Nephron progenitor cell (in vitro differentiated cells): ENCODE measurements at places on chromosomes 5 and 9.

DNA sequence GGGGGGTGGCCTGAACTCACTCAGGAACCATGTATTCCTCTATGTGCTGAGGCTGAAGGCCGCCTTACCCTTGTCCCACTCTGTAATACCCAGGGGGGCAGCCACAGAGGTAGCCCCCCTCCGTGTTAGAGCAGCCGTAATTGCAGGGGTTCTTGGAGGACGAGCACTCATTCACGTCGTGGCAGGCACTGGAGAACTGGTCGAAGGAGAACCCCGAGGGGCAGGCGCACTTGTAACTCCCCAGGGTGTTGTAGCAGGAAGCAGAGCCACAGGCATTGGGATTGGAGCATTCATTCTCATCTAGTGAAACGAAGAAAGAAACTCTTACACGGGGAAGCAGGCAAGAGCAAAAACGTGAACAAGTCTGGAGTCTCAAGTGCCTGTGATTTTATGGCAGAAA, 179.8 kb downstream of the SLC12A2 start:
- no peak for DNase-seq

GRCh38 chr9:120490888-120491595, 88.9 kb downstream of the CDK5RAP2 start:
- DNase-seq, result no peak

DNA sequence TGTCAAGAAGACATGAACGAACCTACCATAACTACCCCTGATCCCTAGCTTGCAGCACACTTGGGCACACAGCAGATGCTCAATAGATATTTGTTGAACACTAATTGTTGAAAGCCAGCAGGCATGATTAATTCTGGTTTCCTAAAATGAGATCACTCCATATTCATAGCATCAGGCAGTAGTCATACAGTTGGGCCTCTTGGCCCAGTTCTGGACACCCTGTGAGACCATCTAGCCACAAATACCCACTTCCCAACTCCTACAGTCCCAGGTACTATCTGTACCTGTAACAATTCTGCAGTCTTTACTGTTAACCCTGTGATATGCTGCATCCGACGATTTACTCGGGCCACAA, 24.2 kb downstream of the P4HA2 start:
- no peak for DNase-seq

GRCh38 chr5:120988491-120988890, 524.4 kb downstream of the PRR16 start:
- DNase-seq, result no peak

- no peak for DNase-seq
These were observed 140.3 kb downstream of the PCSK1 start for GRCh38 chr5:96292582-96293247.

- DNase-seq, result no peak
These were observed 66.9 kb upstream of the TMEM215 start for GRCh38 chr9:32716425-32716824.

GRCh38 chr9:91320299-91320698, 41.4 kb downstream of the AUH start:
- no peak for DNase-seq

GRCh38 chr5:24923400-24923799, 278.6 kb upstream of the CDH10 start:
- DNase-seq, result no peak

DNA sequence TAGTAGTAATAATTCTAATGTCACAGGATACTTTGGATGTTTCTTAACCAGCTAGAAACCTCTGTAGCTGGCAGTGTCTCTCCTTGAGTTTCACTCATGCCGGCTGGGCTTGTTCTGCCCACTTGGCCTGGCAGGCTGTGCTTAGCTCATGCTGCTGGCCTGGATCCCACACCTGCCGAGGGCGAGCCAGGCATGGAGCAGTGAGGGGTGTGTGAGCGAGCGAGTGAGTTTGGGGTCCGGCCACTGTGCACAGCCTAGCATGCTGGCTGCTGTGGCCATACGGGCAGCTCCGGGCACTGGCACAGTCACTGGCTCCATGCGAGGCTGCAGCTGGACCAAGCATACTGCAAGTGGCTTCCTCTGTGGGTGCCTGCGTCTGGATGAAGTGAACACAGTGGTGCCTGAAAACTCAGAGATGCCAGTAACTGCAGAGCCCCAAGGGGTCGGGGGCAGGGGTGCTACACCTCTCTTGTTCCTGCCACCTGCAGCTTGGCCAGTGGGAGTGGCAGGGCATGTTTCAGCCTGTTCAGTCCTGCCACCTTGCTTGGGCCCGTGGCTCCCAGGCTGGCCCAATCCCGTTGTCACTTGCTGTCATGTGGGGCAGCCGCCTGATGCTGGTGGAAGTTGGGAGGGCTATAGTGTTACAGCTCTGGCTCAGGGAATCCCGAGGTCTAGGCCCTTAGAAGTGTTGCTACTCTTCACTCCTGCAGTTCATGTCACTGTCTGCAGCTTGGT, 9.9 kb downstream of the FSD1L start:
- DNase-seq, result no peak

GRCh38 chr5:21831145-21831787, 1021.9 kb downstream of the CDH12 start:
- no peak for DNase-seq

DNA sequence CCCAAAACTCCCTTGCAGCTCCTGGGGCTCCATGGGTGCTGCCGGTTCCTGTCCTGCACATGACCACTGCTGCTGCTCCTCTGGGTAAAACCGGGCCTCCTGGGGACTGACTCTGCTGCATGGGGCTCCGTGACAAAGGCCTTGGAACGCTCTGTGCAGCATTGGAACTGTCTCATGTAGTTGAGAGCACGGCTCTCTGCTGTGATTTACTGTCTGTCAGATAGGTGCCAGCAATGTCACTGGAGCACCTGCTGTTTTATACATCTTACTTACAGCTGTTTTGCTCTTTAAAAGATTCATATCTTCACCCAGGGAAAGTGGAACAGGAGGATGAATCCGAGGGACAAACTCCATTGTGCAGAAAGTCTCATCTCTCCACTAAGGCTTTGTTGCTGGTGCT, 138.1 kb downstream of the YIPF5 start:
- DNase-seq, result no peak

DNA sequence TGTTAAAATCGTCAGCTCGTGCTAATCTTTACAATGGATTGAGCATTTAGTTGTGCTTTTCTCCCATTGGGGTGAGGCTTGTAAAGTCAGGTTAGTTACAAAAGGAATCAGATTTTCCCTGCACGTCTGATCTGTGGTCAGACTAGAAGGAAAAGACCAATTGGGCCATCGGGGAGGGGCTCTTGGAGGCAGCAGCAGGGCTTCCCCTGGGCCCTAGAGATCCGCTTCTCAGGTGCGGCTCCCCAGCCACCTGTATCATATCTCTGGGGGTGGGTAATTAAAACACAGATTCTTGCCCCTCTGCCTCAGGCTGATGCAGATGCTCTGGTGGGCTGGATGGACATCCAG, 200.3 kb downstream of the HSPA4 start:
- no peak for DNase-seq
